Suppressor macrophage (primary cell): ENCODE measurements at places on chromosomes 12 and 14.

DNA sequence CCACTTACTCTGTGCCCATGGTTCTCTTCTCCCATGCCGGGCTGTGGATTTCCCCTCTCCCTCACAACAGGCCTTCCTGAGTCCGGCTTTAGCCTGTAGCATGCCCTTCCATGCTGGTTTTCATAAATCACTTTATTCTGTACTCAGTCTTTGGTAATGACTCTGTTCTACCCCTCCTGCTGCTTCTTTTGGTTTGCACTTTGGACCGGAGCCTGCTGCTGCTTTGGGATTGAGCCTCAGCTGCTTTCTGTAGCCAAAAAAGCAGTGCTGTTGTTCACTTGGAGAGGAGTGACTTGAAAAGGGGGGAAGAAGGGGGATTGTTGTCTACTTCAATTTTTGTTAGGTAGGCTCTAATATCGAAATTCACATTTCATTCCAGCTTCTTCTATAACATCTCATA, 8.5 kb upstream of the SLC6A13 start:
- no peak for DNase-seq

DNA sequence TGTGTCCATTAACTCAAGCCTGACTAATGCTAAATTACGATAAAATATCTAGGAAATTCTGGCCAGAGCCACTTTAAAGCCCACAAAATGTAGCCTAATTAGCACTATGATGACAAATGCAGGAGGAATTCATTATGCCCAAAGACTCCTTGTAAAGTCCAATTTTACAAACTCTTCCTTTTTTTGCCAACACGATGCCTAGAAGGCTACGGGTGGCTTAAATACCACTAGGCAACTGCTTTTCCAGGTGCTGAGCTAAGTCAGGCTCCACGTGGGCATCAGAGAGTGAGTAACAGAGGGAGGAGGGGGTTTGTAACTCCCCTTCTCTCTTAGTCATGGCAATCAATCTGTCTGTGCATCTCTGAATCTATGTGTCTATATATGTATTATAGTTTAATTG, 172.4 kb upstream of the NTF3 start:
- no peak for DNase-seq

DNA sequence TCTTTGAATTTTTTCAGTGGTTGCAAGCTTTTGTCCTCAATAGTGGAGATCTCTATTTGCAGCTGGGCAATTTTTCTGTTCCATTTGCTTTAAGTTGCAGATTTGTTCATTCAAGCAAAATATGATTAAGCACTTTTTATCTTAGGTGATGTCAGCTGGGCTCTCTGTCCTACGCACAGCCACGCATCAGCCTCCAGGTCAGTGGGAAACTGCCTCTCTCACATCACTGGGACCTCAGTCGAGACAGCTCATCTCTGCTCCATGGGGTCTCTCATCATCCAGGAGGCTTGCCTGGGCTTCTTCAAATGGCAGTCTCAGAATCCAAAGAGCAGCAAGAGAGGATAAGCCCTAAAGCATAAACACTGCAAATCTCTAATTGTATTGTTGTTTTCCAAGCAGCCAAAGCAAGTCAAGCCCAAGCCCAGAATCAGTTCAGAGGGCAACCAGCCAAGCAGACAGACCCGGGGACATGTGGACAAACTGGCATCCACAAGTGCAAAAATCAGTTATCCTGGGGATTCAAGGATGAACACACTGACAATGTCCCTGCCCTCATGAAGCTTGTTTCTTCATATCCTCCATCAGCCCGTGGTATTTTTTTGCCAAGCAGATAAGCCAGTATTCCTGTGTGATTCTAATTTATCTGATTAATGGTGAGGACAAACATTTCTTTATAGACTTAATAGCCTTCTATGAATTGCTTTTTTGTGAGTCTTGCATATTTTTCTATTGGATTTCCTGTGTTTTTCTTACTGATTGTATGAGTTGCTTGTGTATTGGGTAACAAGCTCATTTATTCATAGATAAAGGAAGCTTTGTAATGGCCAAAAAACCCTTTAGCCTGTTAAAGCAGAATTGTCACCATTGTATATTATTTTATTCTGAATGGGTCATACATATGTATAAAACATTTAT, 262.5 kb downstream of the GXYLT1 start:
- no peak for DNase-seq

GRCh38 chr14:101477648-101478047, 83.6 kb upstream of the DIO3 start:
- DNase-seq = no peak

GRCh38 chr14:88359500-88359899, 26.0 kb upstream of the SPATA7 start:
- DNase-seq = no peak

DNA sequence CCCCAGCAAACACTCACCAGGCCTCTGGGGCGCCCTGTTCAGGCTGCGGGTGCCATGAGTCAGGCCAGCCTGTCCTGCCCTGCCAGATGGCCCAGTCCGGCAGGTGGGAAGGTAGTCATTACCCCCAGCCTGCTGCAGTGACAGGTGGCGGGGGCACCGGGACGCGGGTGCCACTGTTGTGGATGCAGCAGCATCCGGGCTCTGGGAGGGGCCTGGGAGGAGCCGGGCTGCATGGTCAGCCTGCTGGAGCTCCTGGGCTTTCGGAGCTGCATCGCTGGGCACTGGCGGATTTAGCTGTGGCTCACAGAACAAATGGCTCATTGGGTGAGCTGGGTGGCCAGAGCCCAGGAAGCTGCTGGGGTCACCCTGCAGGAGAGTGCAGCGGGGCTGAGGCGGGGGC, 13.5 kb downstream of the CEP170B start:
- DNase-seq = no peak

DNA sequence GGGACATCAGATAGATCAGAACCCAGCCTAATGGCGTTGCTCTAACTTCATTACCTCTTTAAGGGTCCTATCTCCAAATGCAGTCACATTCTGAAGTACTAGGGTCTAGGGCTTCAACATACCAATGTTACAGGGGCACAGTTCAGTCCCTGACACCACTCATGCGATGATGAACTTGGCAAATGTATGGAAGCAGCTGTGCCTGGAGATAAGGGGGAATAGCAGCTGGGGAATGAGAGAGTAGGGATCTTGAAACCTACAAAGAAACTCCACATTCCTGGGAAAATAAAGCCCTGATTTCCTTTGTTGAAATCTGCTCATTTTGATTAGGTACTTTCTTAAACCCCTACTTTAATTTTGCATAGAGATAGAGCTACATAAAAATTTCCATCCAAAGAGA, 20.5 kb upstream of the TMCC3 start:
- no peak for DNase-seq
